NCI-H345 (cell line): ENCODE measurements at places on chromosomes 5 and 9.

- DNase-seq, result no peak
Observed at GRCh38 chr9:83622433-83622938, 457 bp upstream of the IDNK start.

DNA sequence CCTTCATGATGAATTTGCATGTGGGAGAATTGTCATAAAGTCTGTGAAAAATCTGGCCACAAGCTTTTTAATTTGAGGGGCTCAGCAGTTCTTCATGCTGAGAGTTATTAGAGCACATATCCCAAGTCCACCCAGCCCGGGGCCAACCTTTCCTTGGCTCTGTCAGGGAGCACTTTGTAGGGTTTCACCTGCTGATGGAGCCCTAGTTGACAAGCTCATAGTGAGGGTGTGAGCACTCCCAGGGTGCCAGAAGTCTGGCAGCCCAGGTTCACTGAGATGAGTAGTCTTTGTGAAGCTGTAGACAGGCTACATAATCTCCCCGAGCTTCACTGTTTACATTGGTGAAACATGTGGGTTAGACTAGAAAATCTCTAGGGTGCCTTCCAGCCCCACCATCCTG is 97.2 kb upstream of the NREP start:
- no peak for DNase-seq

GRCh38 chr9:4756420-4756819 is 15.4 kb upstream of the AK3 start:
- no peak for DNase-seq

DNA sequence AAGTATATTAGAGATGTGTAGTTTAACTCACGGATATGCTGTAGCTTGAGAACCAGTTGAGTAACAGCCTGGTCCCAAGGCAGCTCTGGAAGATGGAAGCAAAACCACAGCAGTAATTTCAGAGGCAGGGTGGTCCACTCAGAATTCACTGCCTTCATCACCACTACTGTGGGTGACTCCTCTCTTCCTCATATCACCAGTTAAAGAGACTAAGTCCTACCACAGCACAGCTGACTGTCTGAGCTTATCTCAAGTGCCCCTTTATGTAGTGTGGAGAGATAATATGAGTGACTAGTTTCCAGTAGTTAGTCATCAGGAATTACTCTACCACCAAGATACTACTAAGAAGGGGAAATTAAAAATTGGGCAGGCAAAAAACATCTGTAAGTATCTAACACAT is 1571.2 kb upstream of the C9orf72 start:
- DNase-seq, result no peak

- peak; percentile 79 for DNase-seq
Observed at GRCh38 chr5:142432369-142432863, 107.6 kb upstream of the SPRY4 start.

DNA sequence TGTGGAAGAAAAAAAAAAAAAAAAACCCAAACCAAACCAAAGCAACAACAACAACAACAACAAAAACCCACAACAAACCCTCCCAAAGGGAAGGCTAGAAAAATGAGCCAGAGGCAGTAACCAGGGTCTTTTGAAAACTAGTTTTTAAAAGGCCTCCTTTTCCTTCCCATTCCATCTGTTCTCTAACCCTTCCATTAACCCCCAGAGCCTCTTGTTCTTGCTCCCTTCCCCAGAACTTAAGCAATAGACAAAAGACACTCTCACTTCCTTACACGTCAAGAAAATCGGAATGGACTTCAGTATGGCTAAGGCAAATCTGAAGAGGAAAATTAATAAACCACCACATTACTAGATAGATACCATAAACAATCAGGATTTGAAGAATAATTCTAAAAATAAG is 292.8 kb downstream of the ARL15 start:
- DNase-seq, result no peak

DNA sequence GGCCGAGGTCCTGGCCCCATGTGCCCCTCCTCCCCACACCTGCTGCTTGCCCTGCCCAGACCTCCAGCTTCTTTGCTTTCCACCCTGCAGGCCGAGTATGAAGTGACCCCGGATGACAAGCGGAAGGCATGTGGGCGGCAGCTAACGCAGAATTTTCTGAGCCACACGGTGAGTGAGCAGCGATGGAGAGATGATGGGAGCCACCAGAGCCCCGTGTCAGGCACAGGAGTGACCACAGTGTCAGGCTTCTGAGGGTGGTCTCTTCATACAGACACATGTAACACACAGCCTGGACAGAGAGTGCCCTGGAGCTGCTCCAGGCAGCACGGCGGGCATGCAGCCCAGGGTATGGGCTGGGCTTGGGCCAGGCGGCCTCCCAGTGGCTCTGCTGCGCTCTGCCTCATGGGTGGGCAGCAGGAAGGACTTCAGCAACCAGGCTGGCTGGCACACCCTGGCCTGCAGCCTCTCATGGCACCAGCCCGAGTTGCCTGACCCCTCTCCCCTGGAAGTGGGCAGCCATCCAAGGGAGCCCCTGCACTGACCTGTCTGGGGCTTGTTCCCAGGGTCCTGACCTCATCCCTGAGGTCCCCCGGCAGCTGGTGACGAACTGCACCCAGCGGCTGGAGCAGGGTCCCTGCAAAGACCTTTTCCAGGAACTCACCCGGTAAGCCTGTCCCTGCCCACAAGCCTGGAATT is 5.8 kb downstream of the GRK6 start:
- no peak for DNase-seq
